A549 treated with CORT108297 at 1 μM for 4 hours (cell line): ENCODE measurements at places on chromosomes 6 and 20. TPM values are rescaled to one million over a fixed set of nuclear protein-coding genes. Genes with fewer than 3 reads are reported as not detected.

SDHAF4 gene
- 3.7 to 6.5 TPM (median 5.2 TPM) in 5 replicates for total RNA-seq

NRN1 gene
- 0.74 to 0.94 TPM (median 0.76 TPM) in 5 replicates for total RNA-seq

RAMACL gene
- total RNA-seq = 0.13 to 0.20 TPM (median 0.16 TPM) in 4 of 5 replicates, not detected in the other

TUBB2B gene
- 13.0 to 14.6 TPM (median 13.4 TPM) in 5 replicates for total RNA-seq

PPARD gene
- 4.8 to 6.9 TPM (median 6.3 TPM) in 5 replicates for total RNA-seq

SPDEF gene
- 1.4 to 2.4 TPM (median 1.9 TPM) in 5 replicates for total RNA-seq

GLP1R gene
- not detected in 5 replicates for total RNA-seq

CRISP3 gene
- total RNA-seq = not detected in 5 replicates

CFAP61 gene
- total RNA-seq = 0.33 to 0.73 TPM (median 0.47 TPM) in 5 replicates

PHACTR1 gene
- total RNA-seq = 0.04 to 0.08 TPM in 2 of 5 replicates, not detected in the others

DEFB132 gene
- not detected in 5 replicates for total RNA-seq

RSPH4A gene
- total RNA-seq = 0.16 to 0.28 TPM (median 0.22 TPM) in 5 replicates
